Esophagus muscularis mucosa (tissue), 4 donors: ENCODE measurements at places on chromosomes 2 and 18. TPM values are rescaled to one million over a fixed set of nuclear protein-coding genes. Genes with fewer than 3 reads are reported as not detected.
A peak's percentile ranks its signal among the peaks of the same experiment; 100 is the strongest.

DNA sequence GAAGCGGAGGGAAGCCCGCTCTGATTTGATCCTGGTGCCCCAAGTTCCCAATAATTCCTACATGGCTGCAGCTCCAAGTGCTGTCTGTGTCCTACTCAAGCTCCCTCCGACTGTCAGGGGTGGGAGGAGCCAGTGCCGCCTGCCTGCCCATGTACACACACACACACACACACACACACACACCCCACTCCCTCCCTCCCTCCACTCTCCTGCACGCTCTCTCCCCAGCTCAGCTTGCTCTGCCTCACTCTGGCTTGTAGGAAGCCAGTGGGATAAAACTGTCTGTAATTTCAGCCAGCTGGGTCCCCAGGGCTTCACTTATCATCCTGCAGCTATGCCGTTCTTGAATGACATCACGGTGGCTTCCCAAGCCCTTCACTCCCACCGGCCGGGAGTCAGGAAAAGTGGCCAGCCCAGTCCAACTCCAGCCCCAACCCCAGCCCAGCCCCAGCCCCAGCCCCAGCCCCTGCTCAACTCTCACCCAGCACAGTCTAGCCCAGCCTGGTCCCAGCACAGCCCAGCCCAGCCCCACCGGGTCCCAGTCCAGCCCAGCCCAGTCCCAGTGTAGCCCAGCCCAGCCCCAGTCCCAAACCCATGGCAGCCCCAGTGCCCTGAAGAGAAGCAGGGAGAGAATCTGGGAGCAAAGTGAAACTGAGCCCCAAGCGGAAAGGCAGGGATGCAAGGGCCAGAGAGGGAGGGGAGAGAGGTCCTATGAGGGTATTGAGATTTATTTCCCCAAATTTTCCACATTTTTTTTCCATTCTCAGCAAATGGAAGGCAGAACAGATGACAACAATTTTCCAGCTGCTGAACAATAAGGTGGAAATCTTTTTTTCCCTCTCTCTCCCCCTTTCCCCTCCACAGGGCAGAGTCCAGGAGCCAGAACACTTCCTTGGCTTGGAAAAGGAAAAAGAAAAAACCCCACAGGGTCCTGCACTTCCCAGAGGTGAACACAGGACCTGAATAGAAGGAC lies 144.0 kb downstream of the TNS1 start:
- no peak for DNase-seq

DNA sequence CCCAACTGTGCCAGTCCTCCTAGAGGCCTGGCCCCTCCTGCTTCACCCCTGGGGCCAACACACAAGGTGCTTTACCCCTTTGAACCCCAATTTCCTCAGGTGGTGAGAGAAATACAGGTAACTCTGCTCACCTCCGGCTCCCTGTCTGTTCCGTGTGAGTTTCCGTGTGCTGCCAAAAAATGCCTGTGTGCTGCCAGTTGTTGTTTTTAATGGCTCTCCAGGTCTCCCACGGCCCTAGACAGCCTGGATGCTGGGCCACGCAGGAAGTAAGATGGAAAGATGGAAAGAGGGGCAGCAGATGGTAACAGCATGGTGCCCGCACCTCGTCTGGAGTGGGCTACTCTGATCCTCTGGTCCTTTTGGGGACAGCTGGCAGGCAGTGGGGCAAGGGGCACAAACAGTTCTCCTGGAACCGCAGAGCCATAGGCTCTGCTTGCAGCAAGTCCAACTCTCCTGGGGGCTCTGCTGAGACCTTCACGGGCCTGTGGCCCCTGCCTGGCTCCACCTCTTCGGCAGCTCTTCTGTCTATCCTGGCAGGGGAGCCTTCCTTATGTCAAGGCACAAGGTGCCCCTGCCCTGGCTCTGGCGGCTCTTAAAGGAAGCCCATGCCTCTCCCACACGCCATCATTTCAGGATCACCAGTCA lies 4.3 kb upstream of the ARHGEF4 start:
- no peak for DNase-seq

CELF4 gene
- total RNA-seq, result 0.86 TPM

CROCC2 gene
- total RNA-seq, result not detected

DNA sequence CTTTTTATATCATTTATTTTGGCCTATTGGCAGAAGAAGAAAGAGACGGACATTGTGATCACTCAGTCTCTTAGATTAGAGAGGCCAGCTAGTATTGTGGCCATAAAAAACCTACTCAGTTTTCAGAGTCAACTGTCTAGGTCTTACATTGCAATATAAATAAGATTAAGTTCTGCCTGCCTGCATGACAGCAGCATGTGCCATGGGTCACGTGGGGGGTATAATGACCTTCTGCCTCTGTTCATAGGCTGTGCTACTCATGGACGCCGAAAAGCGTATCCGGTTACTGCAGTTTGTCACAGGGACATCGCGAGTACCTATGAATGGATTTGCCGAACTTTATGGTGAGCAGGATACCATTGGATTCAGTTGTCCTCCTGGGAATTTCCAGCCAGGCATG lies 238.5 kb downstream of the ALPK2 start:
- DNase-seq, result no peak

ESCO1 gene
- total RNA-seq, result 14.6 TPM

DNA sequence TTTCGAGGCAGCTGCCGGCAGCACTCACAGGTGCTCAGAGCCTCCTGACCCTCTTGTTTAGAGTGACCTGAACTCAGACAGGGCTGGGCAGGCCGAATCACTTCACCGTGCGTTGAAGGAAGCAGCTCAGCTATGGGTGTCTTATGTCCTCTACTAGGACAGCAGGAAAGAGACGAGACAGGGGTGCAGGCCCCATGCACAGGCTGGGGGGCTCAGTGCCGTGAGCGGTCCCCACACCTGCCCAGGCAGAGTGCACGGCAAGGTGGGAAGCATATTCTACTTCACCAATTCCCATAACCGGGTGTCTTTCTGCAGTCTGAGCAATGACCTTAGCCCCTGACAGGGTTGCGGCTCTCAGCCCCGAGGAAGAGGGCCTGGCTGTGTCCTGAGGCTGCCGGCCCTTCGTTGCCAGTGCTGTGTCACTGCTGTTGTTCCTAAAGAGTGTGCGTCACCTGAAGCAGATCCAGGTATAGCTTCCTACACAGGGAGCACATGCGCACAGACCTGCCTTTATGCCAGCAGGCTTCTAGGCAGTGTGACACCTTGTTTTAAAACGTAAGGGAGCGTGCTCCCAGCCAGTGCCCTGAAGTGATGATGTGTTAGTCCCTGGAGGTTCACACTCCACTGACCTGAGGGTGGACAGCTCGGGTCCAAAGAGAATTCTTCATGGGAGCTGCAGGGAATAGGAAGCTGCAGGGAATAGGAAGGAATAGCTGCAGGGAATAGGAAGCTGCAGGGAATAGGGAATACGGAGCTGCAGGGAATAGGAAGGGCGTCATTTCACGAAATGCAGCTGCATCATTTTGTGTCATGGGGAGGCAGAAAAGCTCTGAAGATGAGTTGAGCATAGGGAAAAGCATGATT lies 207.9 kb upstream of the SALL3 start:
- DNase-seq, result no peak

GRCh38 chr2:30026091-30027055 lies 105.0 kb upstream of the ALK start:
- DNase-seq, result peak; percentile 87

GPR155 gene
- total RNA-seq, result 28.8 TPM

PLGLB2 gene
- total RNA-seq, result 0.66 TPM

DSC2 gene
- 2.1 TPM for total RNA-seq

CXCR1 gene
- 0.13 TPM for total RNA-seq

DNA sequence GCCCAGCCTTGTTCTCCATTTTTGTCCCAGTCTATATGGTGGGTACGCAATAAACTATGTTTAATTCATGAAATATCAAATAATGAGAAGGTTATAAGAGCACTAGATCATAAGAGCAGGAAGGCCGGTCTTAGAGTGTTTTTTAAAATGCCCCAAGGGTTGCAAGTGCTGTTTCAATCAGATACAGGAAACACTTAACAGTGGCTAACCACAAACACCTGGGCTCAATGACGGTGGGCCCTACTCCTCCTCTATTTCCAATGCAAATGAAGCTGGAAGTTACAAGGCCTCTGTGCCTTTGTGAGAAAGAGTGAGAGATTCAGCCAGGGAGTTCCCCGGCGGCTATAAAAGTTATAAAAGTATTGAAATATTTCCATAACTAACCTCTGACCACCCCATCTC lies 18.9 kb upstream of the WDR33 start:
- DNase-seq, result no peak

DNA sequence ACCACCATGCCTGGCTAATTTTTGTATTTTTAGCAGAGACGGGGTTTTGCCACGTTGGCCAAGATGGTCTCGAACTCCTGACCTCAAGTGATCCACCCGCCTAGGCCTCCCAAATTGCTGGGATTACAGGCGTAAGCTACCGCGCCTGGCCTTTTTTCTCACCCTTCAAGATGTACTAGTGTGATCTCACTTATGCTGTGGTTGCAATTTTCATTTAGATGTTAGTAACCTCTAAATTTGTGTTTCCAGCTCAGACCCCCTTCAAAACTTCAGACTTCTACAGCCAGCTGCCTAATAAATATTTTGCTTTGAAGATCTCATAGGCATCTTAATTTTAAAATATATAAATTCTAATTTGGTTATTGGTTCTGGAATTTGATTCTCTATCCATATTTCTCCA lies 8.0 kb downstream of the SLC38A11 start:
- DNase-seq, result no peak

DNA sequence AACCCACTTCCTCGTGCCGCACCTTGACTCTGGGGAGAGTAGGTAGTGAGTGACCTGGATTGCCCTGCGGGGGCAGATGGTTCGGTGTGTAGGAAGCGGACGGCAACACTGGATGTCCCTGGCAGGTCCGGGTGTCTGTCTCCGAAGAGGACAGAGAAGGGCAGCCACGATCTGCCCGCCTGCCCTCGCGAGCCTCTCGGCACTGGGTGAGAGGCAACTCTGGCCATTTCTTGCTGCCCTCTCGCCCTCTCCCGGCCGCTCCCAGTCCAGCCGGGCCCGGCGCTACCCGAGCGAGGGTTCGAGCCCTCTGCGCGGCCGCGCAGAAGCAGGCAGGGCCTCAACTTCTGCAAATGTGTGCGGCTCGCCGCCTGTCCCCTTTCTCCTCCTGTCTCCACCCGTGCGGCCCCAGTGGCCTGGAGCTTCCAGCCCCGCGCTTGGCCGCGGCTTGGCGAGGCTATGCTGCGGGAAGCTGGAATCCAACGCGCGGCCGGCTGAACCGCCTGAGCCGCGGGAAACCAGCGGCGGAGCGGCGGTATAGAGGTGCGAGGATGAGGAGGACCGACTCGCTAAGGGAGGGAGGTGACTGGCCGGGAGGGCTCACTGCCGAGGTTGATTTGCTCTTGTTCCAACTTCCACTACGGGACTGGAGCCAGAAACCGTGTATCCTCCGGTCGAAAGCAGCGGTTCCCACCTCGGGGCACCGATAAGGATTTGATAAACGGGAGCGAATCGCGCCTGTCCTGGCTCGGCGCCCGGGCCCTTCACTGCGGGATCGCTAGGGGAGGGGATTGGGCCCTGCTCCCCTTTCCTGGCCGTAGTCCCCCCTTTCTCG lies 1.5 kb downstream of the EPAS1 start:
- DNase-seq, result no peak

SPC25 gene
- total RNA-seq, result not detected

CYBRD1 gene
- 133 TPM for total RNA-seq

DNA sequence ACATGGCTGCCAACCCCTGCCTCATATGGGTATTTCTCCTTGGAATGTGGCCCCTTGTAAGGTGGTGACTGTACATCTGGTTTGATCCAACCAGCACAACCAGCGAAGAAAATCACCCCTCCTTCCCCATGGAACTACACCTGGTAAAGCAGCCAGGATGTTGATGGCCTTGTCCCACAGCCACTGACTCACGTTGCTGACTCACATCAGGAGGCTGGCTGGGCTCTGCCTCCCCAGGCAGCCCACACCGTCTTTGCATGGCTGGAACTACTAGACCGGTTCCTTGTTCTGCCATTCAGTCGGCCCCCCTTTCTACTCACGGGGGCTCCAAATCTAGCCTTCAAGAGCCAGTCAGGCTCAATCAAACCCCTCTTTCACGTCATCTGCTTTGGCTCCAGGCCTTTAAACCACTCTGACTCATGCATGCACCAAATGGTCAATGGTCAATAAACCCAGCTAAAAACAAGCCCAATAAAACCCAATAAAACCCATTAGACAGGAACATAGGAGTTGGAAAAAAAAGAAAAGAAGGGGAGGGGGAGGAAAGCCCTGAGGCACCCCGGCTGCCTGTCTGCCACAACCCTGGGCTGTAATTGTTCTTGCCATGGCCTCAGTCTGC lies 114.8 kb downstream of the PLB1 start:
- DNase-seq, result no peak
